ENCODE measurements at places on chromosomes 7 and 10.

DNA sequence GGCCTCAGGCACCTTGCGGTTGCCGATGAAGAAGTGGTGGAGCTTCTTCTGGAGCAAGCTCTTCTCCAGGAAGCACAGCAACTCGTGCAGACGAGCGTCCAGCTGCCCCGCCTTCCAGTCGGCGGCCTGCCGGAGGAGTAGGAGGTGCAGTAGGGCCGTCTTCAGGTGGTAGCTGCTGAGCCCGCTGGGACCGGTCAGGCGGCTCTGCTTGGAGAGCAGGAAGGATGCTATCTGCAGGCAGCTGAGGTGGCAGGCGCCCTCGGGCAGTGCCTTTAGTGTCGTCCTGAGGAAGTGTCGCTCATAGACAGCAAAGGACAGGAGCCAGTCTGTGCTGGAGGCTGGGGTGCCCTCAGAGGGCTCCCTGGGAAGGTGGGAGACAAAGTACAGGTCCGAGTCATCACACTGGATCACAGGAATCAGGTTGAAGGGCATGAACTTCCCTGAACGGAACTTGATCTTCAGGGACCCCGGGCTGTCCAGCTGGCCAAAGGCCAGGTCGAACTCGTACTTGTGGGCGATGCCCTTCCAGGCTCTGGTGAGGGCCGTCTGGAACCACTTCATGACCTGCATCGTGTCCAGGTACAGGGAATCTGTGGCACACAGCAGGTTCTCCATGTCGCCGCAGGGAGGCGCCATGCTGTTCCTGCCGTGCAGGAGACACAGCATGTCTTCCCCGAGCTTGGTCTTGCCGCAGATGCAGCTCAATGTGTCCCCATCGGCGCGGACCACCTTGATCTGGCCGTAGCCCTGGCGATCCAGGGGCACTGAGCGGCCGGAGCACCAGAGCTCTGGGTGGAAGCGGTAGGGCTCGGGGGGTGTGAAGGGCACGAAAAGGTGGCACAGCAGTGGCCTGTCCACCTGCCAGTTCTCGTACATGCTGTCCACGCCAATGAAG lies 23.4 kb downstream of the ITPRIP start:
- DNase-seq, result no peak

DNA sequence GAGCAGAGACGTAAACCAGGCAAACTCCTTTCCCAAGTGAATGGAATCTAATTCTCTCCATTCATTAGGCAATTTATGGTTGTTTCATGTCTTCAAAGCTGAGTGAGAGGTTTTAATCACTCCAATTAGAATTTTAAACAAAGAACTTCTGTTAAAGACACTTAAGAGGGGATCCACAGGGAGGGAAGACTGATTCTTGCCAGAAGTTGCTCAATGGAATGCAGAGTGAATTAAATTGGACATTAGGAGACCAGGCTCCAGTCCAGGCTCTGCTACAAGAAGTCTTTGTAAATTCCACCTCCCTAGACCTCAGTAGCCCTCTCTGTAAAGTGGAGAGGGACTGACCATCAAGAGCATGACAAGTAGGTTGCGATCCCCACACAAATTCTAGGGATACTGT lies 130.7 kb upstream of the TMEM72 start:
- peak; percentile 36 for DNase-seq

DNA sequence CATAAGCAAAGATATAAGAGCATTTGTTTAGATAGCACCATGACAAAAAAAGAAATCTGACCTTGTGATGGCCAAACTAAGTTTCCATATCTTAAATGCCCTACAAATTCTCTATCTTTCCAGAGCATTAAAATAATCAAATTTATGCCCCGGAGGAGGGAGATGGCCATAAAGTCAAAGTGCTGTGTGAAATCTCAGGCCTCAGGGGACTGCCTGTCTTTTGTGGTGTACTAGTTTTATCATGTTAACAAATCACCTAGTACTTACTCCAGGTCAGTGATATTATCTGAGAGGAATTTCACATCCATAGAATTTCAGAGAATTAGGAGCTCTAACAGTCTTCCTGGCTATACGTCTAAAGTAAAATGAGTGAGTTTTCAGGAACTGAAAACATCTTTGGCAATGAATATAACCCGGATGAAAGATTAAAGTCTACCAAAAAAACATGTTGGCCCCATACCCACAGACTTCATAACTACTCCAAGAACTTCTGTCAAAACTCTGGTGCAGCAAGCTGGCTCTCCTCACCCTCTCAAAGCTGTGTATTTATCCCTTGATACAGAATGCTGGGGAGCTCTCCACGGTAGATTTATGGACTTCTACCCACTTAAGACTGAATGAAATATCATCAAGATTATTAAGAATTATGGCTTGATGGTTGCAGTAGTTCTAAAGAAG lies 682.8 kb downstream of the SORCS1 start:
- no peak for DNase-seq

DNA sequence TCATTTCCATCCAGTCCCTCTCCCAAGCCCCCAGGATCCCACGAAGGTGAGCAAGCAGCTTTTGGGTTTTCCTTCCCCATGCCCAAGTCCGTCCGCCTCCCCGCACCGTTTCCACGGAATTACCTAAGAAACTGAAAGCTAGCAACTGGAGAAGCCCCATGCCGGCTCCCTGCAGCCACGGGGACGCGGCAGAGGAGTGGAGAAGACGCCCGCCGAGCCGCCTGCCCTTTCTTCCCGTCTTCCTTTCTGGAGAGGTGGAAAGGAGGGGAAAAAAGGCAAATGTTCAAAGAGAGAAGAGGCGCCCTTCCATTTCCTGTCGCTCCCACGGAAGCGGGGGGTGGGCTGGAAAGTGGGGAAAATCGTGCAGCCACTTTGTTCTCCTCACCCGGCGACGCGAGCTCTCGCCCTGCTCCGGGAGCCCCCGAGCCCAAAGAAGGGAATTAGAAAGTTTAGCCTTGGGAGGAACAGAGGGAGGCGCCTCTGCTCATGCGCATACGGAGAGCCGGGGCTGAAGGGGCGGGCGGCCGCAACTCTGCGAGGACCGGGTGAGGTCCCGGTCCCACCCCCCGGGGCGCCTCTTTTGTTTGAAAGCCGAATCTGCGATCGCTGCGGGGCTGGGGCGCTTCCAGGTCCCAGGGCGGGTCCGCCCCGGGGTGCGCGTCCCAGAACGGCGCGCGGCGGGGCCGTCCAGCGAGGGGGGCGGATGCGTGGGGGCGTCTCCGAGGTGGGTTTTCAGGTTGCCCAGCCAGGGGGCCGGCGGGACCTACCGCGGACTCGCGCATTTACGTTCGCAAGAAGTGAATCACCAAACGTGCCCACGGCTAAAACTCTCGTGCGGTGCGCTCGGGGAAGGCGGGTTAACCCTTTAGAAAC lies at the start of gene LAMB1:
Gene LAMB1, minus strand, starts transcription at position 436 of the 873 bp plus-strand sequence. Its CDS starts 276 bp downstream, at position 160.
- peak; percentile 94 for DNase-seq

- peak; percentile 50 for DNase-seq
Observed at GRCh38 chr10:68082872-68083271, 7.8 kb upstream of the HERC4 start.

DNA sequence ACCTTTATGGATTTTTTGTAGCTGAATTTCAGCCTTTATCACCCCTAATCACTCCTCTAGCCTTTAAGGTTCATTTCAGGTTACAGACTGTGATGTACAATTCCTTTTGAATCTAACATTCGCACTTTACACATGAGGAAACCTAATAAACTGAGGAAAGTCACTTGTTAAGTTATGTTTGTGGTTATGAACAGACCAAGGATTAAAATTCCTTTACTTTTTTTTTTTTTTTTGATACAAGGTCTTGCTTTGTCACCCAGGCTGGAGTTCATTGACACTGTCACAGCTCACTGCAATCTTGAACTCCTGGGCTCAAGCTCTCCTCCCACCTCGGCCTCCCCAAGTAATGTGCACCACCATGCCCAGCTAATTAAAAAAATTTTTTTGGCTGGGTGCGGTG lies 3.6 kb downstream of the MCU start:
- peak; percentile 35 for DNase-seq

DNA sequence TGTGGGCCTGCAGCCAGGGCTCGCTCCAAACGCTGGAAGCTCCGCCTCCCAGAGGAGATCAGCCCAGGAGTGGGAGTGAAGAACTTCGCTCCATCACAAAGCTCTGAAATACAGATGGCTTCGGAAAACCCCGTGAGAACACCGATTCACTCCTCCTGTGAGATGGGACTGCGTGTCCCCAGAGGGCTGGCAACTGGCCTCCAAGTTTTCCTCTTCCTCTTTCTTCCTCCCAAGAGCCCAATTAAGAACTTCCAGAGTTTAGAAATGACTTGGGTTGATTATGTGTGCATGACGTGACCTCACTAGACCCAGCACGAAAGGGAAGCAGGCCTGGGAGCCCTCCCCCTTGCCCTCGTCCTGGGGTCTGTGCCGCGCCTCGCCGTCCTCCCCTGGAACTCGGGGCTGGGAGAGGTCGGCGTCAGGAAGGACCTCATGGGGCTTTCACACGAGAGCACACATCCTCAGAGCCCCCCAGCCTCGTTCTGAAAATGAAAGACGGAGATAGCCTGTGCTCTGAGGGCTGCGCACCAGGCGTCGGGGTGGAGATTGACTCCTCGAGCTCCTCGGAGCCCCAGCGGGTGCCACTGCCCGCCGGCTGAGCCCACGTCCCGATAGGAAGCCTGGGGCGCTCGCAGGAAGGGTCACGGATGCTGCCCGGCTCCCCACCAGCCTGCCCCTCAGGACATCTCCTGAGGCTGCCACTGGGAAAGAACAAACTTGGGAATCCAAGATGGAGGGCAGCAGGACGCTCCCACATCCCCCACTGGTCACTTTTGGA lies 37.8 kb downstream of the PTPRN2 start:
- DNase-seq, result no peak

DNA sequence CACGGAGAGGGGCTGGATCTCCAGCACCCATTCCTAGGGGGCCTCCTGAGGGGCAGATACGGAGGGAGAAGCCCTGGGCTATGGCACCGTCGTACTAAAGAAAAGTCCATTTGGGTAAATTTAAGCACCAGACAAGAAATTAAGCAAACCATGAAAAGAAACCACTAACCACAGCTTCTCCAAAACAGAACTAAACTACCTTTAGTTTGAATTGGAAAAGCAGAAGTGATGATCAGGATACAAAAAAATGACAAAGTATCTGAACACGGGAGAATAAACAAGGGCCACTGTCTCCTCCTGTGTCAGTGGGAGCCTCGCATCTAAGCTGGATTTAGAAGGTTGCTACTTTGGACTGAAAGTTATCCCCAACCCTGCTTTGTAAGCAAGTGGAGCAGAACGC lies 69.1 kb downstream of the DIP2C start:
- DNase-seq, result no peak
